Activated naive CD4-positive, alpha-beta T cell treated with anti-CD3 and anti-CD28 coated beads for 36 hours (primary cell): ENCODE measurements at places on chromosomes 13 and 19.

GRCh38 chr13:35129500-35129899 is 187.4 kb downstream of the NBEA start:
- no peak for DNase-seq
- H3K36me3 ChIP-seq = no peaks in the 10 kb centered on the region
- no peak overlapping the region for H3K4me3 ChIP-seq
- H3K4me1 ChIP-seq = no peaks in the 10 kb centered on the region
- no peak overlapping the region for H3K27ac ChIP-seq

- H3K36me3 ChIP-seq = peaks cover 46% of the 10 kb centered on the region
- H3K27ac ChIP-seq = peak overlapping the region; percentile 80
- no peaks in the 10 kb centered on the region for H3K27me3 ChIP-seq
Measured at GRCh38 chr13:114096031-114096485, 36.4 kb downstream of the RASA3 start.

DNA sequence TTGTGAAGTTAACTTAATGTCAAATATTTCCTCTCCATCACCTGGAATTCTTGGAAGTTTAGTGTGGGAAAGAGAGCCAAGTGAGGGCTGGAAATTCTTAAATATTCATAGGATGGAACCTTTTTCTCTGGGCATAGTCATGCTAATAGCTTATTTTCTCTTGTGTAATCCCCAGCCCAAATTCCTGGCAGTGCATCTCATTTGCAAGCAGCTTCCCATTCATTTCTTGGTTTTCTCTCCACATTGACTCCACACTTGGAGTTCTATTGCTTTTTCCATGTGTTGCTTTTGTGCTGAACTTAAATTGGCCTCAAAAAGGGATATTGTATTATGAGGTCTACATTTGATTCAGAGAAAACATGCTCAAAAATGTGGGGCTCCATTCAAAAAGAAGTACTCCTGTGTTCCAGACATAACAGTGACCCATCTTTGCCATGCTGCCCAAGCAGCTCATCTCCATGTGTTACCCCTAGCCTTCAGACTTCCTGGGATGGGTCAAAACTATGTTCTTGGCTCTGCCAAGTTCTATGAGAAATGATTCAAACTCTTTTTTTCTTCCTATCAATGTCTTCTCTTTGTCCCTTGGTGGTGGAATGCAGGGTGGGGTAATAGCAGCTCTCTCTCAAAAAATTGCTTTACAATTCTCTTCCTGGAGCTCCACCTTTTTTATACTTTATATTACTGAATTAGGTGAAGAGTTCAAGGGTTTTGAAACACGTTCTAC is 2471.5 kb downstream of the PCDH9 start:
- H3K27me3 ChIP-seq = no peaks in the 10 kb centered on the region
- no peaks in the 10 kb centered on the region for H3K36me3 ChIP-seq
- no peak for DNase-seq
- no peak overlapping the region for H3K4me3 ChIP-seq
- H3K4me1 ChIP-seq = no peaks in the 10 kb centered on the region

GRCh38 chr13:27481766-27482165 is 31.4 kb upstream of the MTIF3 start:
- H3K27me3 ChIP-seq = no peaks in the 10 kb centered on the region
- peak; percentile 63 for DNase-seq
- H3K36me3 ChIP-seq = no peaks in the 10 kb centered on the region
- H3K4me1 ChIP-seq = peaks cover 5% of the 10 kb centered on the region
- no peak overlapping the region for H3K27ac ChIP-seq
- H3K4me3 ChIP-seq = no peak overlapping the region
